Natural killer cell (primary cell): ENCODE measurements at places on chromosomes 5 and 9.

GRCh38 chr9:76608575-76609273 is 149.7 kb downstream of the GCNT1 start:
- H3K4me1 ChIP-seq = peaks cover 16% of the 10 kb centered on the region
- no peak overlapping the region for H3K27ac ChIP-seq
- no peaks in the 10 kb centered on the region for H3K27me3 ChIP-seq
- H3K4me3 ChIP-seq = no peak overlapping the region
- no peak for DNase-seq

GRCh38 chr5:170251462-170251861 is 18.7 kb downstream of the C5orf58 start:
- no peak overlapping the region for H3K4me3 ChIP-seq
- no peaks in the 10 kb centered on the region for H3K27me3 ChIP-seq
- H3K36me3 ChIP-seq = peaks cover 98% of the 10 kb centered on the region
- H3K27ac ChIP-seq = no peak overlapping the region
- DNase-seq = no peak
- H3K4me1 ChIP-seq = peaks cover 13% of the 10 kb centered on the region

GRCh38 chr5:120614531-120615180 is 150.6 kb downstream of the PRR16 start:
- DNase-seq = no peak
- no peaks in the 10 kb centered on the region for H3K27me3 ChIP-seq
- H3K4me1 ChIP-seq = no peaks in the 10 kb centered on the region

- no peak for DNase-seq
- H3K4me1 ChIP-seq = no peaks in the 10 kb centered on the region
- H3K4me3 ChIP-seq = no peak overlapping the region
- no peaks in the 10 kb centered on the region for H3K36me3 ChIP-seq
- no peak overlapping the region for H3K27ac ChIP-seq
- no peaks in the 10 kb centered on the region for H3K27me3 ChIP-seq
These were observed 80.3 kb downstream of the CDH6 start for GRCh38 chr5:31273631-31274378.

GRCh38 chr5:39638813-39639212 is 214.0 kb upstream of the DAB2 start:
- no peaks in the 10 kb centered on the region for H3K27me3 ChIP-seq
- H3K4me1 ChIP-seq = no peaks in the 10 kb centered on the region
- no peak overlapping the region for H3K4me3 ChIP-seq
- DNase-seq = no peak
- no peaks in the 10 kb centered on the region for H3K36me3 ChIP-seq

- no peaks in the 10 kb centered on the region for H3K4me1 ChIP-seq
- H3K27ac ChIP-seq = no peak overlapping the region
- peaks cover 3% of the 10 kb centered on the region for H3K27me3 ChIP-seq
- H3K4me3 ChIP-seq = no peak overlapping the region
- no peak for DNase-seq
- H3K36me3 ChIP-seq = no peaks in the 10 kb centered on the region
These were observed 246.1 kb downstream of the MSX2 start for GRCh38 chr5:174970502-174970901.

- no peaks in the 10 kb centered on the region for H3K36me3 ChIP-seq
- no peak overlapping the region for H3K27ac ChIP-seq
- H3K4me1 ChIP-seq = no peaks in the 10 kb centered on the region
- no peak for DNase-seq
- no peak overlapping the region for H3K4me3 ChIP-seq
These were observed 251.4 kb downstream of the DEPDC1B start for GRCh38 chr5:60448600-60448999.

DNA sequence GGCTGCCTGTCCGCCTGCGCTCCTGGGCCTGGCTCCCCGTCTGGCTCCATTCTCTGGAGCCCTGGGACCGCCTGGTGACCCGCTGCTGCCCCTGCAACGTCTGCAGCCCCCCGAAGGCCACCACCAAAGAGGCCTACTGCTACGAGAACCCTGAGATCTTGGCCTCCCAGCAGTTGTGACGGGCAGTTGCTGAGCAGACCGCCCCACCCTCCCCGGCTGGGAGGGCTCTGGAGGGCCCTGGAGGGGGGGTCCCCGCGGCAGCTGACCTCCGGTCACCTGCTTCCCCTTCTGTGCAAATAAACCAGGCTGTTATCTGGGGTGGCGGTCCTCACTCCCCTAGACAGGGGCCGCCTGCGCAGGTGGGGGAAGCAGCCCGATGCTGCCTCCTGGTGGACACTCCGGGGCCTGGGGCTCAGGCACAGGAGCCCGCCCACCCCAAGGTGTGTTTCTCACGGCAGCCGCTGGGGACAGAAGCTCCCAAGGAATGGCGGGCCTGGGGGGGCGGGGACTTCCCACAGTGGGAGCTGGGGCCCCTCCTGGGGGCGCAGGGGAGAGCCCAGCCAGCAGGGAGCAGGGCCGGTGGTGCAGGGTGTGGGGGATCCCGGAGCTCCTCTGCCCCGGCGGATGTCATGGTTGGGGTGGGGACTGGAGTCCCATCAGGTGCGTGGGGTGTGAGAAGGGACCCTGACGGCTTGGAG is 4.7 kb upstream of the TUBB4B start:
- no peaks in the 10 kb centered on the region for H3K27me3 ChIP-seq
- no peak overlapping the region for H3K27ac ChIP-seq
- peak; percentile 90 for DNase-seq
- no peaks in the 10 kb centered on the region for H3K36me3 ChIP-seq
- no peak overlapping the region for H3K4me3 ChIP-seq

GRCh38 chr5:31333475-31333874 is 140.0 kb downstream of the CDH6 start:
- no peak overlapping the region for H3K4me3 ChIP-seq
- H3K27ac ChIP-seq = no peak overlapping the region
- DNase-seq = no peak
- H3K36me3 ChIP-seq = no peaks in the 10 kb centered on the region
- no peaks in the 10 kb centered on the region for H3K4me1 ChIP-seq

DNA sequence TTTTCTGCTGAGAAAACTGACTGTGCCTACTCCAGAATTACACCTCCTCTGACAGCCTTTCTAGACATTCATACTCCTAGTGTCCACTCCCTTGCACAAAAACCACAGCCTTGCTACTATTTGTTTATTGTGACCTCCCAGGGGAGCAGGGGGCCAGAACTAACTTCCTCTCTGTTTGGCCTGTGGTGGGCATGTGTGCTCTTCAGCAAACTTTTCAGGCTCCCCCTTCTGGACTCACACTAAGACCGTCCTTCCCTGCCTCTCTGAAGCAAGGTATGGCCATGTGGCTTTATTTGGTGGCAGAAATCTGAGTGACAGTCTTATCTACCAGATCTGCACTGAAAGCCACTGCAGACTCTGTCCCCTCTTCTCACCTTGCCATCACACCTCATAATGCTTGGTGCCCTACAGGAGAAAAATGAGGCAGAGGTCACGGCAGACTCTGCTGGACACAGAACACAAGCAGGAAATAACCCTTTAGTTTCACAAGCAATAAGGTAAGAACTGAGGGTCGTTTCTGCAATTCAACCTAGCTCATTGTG is 28.2 kb downstream of the LIFR start:
- DNase-seq = no peak
- H3K4me3 ChIP-seq = no peak overlapping the region
- H3K36me3 ChIP-seq = no peaks in the 10 kb centered on the region

- no peak overlapping the region for H3K27ac ChIP-seq
- peaks cover 9% of the 10 kb centered on the region for H3K4me1 ChIP-seq
- no peak for DNase-seq
- no peaks in the 10 kb centered on the region for H3K36me3 ChIP-seq
- H3K27me3 ChIP-seq = no peaks in the 10 kb centered on the region
These were observed 103.2 kb downstream of the AK8 start for GRCh38 chr9:132774886-132775285.

DNA sequence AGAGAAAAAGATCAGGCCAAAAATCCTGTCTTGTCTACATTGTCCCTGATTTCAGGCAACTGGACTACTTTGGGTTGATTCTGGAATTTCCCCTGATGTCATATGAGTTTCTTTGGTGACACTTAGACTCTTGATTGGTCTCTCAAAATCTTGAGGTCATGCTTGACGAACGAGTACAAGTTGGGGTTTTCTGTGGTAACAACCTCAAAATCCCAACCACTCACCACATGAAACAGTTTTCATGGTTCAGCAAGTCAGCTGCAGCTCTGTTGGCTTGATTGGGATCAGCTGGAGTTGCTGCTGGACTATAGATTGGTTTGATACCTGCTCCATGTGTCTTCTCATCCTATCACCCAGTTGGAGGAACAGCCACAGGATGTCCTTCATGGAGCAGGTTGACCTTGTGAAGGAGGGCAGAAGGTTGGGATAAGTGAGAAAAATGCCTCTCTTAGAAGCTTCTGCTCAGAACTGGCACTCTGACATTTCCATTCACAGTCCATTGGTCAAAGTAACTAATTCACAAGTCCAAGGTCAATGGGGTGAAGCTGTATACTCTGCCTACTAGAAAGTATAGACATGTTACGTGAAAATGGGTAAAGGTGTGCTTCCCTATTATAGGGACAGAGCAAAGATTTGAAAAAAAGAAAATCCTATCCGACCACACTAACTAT is 284.5 kb downstream of the SH3GL2 start:
- H3K36me3 ChIP-seq = no peaks in the 10 kb centered on the region
- no peak for DNase-seq

- no peak overlapping the region for H3K4me3 ChIP-seq
- DNase-seq = no peak
- no peaks in the 10 kb centered on the region for H3K27me3 ChIP-seq
- no peak overlapping the region for H3K27ac ChIP-seq
These were observed 440.0 kb downstream of the ENC1 start for GRCh38 chr5:74200560-74200959.

- H3K36me3 ChIP-seq = peaks cover 2% of the 10 kb centered on the region
- H3K4me3 ChIP-seq = no peak overlapping the region
- no peaks in the 10 kb centered on the region for H3K4me1 ChIP-seq
- DNase-seq = no peak
- no peaks in the 10 kb centered on the region for H3K27me3 ChIP-seq
These were observed 85.7 kb downstream of the SERINC5 start for GRCh38 chr5:80170117-80170535.

- H3K4me3 ChIP-seq = no peak overlapping the region
- H3K4me1 ChIP-seq = peaks cover 38% of the 10 kb centered on the region
These were observed 4.2 kb upstream of the ANXA2R start for GRCh38 chr5:43044181-43044914.

- H3K4me3 ChIP-seq = no peak overlapping the region
- H3K27ac ChIP-seq = no peak overlapping the region
- DNase-seq = peak; percentile 40
- no peaks in the 10 kb centered on the region for H3K36me3 ChIP-seq
These were observed 197.6 kb upstream of the RASA1 start for GRCh38 chr5:87069974-87070608.

DNA sequence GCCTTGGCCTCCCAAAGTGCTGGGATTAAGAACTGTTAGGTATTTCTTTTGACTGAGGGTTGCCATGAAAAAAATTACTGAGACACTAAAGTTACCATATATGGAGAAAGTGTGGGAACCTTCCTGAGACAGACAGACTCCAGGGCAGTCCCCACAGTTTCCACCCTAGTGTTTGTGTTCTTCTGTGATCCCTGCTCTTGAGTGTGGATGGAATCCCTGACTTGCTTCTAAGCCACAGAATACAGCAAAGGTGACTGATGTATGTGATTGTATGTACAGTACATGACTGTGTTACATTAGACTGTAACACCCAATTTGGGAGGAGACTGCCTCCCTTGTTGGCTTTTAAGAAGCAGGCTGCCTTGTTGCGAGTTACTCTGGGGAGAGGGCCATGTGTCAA is 24.7 kb upstream of the ADAM19 start:
- H3K27me3 ChIP-seq = no peaks in the 10 kb centered on the region
- no peak overlapping the region for H3K4me3 ChIP-seq
- peaks cover 24% of the 10 kb centered on the region for H3K4me1 ChIP-seq
- no peak for DNase-seq
